Stimulated activated CD8-positive, alpha-beta memory T cell treated with anti-CD3 and anti-CD28 coated beads, Interleukin-12 subunit alpha, Interleukin-12 subunit beta, amount 100 ng/mL, for 1 hour (primary cell): ENCODE measurements at places on chromosomes 4 and X.

GRCh38 chrX:103637604-103638338 lies 9.0 kb downstream of the TCEAL1 start:
- no peak for DNase-seq

DNA sequence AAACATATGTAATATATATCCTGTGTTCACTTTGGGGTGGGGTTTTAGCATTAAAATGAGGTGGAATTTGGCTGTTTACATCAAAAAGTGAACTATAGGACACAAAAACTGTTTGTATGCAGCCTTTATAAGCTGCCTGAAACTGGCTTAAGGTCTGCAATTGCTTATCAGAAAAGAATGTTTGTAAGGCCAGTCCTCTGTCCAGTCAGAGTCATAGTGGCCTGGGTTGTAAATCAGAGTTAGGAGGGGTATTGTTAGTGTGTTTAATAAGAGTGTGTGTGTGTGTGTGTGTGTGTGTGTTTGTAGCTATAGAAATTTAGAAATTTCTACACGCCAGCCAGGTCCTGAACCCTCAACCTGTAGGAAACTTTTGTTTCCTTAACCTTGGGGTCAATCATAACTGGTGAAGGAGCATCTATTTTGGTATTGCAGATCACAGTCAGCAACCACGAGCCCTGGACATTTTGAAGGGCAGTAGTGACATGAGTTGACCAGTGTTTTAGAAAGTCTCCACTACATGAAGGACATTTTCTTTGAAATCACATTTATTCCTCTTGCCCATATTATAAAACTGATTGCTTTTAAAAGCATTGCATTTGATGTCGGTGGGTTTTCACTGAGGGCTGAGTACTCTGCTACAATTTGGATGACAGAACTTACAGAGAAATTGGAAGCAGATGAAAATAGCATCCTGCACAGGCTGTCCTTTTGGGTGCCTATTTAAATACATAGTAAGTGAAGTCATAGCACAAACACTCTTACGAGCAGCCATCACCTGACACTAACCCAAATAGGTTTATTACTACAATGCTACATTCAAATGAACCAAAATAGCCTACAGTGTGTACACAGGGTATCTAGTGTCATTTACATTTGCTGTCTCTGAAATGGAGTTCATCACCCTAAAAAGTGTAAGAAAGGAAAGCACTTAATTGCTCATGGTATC lies 11.2 kb upstream of the TMEM154 start:
- DNase-seq: no peak

- DNase-seq: no peak
Observed at GRCh38 chrX:53717205-53717604, 30.7 kb upstream of the HUWE1 start.

GRCh38 chr4:139266208-139266582 lies 13.8 kb downstream of the MGARP start:
- no peak for DNase-seq

DNA sequence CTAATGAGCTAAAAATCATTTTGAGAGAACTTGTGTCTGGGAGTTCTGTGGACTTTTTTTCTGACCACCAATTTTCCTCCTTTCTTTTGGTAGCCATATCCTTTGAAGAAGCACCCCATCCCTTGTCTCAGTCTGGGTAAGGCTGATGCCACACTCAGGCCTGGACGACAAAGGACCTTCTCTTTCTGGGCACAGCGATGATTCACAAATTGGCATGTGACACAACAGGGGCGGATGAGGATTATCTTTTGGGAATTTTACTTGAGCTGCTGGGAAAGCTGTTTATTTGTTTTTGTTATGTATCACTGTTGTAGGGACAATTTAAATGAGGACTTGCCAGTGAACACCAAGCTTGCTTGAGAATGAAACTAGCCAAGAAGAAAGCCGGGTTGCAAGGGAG lies 233.4 kb upstream of the HAND2 start:
- DNase-seq: no peak

DNA sequence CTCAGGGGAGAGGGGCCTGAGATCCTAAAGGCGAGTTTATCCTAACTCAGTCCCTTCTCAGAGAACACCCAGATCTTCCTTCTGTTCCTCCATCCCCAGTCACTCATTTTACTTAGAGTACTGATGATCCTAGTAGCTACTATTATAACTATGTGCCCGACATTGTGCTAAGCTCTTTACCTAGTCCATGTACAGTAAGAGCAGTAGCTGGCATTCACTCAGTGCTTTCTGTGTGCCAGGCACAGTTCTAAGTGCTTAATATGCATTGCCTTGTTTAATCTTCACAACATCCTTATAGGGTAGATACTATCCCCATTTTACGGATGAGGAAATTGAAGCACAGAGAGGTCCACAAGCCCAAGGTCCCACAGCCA lies 58.3 kb downstream of the FRMPD3 start:
- DNase-seq: no peak

GRCh38 chr4:105504744-105505143 lies 30.9 kb upstream of the PPA2 start:
- DNase-seq: no peak

DNA sequence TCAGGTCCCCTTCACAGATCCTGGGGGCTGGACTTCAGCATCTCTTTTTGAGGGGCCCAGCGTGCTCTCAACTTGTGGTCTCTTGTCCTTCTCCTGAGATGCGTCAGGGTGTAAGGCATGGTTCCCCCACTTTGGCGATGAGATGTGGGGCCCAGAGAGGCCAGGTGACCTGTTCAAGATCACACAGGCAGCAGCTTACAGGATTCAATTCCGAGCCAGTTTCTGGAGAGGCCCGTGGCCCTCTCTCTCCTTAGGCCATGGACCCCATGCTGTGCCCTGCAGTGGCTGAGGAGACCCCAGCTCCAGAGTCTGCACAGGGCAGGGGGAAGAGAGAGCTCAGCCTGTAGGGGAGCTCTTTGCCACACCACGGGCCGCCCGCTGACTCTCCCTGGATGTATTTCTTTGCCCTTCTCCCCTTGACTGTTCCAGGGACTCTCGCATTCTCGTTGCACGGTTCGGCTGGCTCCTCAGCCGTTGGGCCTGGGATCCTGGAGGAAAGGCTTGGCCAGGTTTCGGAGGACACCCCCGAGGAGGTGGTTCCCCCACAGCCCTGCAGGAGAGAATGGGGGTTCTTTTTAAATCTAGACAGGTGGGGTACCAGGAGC lies 18.6 kb downstream of the NSG1 start:
- DNase-seq: no peak

GRCh38 chr4:15150631-15151030 lies 148.3 kb downstream of the CPEB2 start:
- no peak for DNase-seq

DNA sequence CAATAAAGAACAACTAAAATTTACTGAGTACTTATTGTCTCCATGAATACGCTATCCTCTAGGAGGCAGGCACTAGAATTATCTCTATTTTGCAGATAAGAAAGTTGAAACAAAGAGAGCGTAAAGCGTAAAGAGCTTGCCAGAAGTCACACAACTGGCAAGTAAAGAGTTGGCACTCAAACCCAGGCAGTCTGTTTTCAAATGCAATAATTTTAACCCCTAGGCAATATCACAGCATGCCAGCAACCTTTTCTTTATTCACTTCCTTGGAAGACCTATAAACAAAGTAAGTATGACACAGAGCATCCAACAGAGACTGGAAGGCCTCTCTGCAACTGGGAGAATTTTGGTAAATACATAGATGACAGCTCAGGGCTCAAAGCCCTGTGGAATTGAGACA lies 23.2 kb upstream of the AMELX start:
- no peak for DNase-seq

- no peak for DNase-seq
Observed at GRCh38 chrX:46703980-46704379, 54.9 kb downstream of the SLC9A7 start.

- DNase-seq: no peak
Observed at GRCh38 chr4:48706736-48707135, 73.3 kb downstream of the FRYL start.

DNA sequence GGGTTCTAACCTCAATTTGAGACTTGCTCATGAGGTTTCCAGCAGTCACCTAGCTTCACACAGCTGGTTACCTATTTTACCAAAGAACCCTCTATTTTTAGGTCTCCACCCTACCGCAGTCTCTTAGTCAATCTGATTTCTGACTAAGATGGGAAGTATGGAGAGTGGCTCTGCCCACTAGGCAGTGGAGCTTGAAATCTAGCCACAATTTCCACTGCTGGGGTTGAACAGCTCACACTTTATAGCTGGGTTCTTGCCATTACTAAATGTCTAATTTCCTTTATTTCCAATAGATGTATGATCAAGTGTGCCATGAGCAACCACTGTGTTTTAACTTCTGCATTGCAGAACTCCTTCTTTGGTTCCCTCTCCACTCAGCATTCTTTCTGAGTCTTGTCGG lies 43.1 kb downstream of the GASK1B start:
- no peak for DNase-seq

DNA sequence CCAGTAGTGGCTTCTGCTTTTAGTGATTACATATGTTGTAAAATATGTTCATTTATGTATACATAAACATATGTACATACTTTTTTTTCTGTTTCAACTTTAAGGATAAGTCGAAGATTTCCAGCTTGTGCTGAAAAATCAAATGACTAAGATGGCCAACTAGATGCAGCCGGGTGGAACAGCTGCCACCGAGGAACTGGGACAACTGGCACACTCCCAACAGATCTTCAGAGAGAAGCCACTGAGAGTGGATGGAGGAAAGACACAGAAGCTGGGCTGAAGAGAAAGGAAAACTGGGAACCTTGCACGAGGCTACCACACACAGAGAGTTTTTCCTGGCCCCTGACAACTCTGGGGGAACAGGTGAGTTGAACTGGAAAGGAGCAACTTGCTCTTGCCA lies 207.5 kb downstream of the FAM47B start:
- DNase-seq: no peak

DNA sequence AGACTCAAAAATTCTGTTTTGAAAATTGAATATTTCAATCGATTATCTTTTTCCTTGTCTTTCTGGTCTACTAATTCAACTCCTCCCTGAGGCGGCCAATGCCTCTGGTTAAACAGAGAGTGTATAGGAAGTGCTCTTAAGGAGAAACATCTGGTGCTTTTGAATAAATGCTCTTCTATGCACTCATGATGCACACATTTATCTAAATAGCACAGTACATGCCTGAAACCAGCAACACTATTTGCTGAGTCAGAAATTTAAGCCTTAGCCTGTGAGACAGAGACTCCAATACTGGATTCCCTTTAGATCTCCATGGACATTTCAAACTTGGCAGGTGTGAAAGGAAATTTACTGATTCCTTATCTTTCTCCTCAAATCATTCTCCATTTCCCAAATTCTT lies 118.6 kb downstream of the SLIT2 start:
- no peak for DNase-seq

- DNase-seq: no peak
Observed at GRCh38 chrX:108049649-108050048, 4.8 kb downstream of the VSIG1 start.

DNA sequence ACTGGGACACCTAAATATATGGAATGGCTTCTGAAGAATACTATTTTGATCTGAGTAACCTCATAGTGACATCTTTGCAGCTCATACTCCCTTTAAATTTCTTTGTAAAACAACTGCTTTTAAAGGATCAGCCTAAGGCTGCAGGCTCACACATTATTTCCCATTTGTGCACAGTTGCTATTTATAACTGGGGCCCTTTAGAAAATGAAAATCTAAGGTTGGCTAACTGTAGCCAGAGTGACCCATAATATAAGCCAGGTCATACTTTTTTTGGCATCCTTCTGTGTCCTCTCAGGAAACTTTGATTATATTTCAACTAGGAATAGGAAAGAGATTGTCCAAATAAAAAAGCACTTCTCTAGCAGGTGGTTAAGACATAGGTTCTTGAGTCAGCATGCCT lies 123.6 kb upstream of the RASGEF1B start:
- DNase-seq: no peak

GRCh38 chr4:145098675-145099037 lies 545 bp downstream of the ABCE1 start:
- DNase-seq: peak; percentile 18

GRCh38 chr4:98434816-98435215 lies 173.6 kb downstream of the RAP1GDS1 start:
- no peak for DNase-seq

DNA sequence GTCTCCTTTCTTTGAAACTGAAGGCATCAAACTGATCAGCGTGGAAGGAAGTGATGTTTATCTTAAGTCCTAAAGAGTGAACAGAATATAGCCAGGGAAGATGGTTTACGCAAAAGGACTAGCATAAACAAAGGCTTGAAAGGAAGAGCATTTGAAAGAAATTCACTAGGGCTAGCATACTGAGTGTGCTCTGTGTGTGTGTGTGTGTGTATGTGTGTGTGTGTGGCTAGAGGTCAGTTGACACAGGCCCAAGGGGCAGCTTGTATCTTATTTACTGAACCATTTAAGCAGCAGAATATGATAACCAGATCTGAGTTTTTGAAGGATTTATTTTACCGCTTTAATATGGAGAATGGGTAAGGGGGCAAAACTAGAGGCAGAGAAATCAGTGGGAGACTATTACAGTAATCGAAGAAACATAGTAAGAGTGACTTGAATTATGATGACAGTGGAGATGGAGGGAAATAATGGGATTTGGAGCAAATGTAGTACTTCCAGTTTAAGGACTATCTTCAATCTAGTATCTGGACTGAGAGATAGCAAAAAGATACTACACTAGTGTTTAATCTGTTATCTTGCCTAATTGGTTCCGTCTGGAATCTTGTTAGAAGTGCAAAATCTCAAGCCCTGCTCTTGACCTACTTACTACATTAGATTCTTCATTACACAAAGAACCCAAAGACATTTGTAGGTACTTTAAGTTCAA lies 36.9 kb downstream of the CEP44 start:
- no peak for DNase-seq

- peak; percentile 32 for DNase-seq
Observed at GRCh38 chr4:110165382-110166286, 32.8 kb downstream of the ELOVL6 start.

DNA sequence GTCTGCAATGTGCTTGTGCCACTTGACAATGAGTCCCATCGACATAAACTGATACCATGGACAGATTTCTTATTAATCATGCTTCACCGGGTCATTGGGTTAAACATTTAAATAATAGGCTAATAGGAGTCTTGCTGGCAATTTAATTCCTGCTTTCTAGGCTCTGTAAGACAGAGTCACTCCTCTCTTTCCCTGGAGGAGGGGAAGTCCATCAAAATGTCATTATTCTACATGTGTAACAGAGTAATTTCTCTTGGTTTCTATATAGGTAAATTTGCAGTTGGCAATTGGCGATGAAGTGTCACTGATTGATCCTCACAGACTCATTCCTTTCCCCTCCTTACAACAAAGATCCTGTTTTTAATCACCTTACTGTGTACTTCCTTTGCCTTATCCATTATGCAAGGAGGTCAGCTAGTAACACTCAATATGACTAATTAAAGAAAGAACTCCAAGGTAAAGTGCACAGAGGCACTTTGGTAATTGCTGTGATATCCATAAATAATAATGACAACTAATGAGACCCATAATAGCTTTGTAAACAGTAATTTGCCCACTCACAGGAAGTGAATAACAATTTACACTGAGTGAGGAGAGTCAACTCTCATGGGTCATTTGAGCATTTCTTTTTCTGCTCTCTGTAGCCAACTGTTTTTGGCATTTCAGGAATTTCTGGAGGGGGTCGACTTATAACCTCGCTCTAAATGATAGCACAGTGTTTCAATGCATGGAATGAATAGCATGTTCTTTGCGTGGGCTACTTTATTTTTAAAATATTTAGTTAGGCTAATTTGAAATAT lies 184.0 kb downstream of the UGT8 start:
- no peak for DNase-seq

- no peak for DNase-seq
Observed at GRCh38 chr4:96649536-96649935, 809.6 kb downstream of the PDHA2 start.
